ENCODE measurements at places on chromosomes 16 and 17.

GRCh38 chr17:82242698-82242976 is 13.8 kb downstream of the SLC16A3 start:
- no peak for DNase-seq

GRCh38 chr17:28328325-28328724 is 6.9 kb downstream of the IFT20 start:
- DNase-seq: no peak

- no peak for DNase-seq
These were observed 162.6 kb downstream of the TOX3 start for GRCh38 chr16:52384378-52384777.

DNA sequence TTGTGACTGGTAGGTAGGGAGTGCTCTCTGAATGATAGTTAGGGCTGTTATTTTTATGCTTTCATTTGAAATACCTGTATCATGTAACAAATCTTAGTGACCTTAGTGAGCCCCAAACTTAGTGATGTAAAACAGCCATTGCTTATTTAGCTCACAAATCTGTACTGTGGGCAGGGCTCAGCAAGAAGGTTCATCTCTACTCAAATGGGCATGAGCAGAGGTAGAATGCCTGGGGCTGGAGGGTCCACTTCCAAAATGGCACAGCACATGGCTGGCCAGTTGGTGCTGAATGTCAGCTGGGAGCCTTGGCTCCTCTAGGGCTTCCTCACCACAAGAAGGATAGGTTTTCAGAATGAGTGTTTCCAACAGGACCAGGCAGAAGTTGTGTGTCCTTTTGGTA is 49.3 kb upstream of the FOXF1 start:
- DNase-seq: no peak

DNA sequence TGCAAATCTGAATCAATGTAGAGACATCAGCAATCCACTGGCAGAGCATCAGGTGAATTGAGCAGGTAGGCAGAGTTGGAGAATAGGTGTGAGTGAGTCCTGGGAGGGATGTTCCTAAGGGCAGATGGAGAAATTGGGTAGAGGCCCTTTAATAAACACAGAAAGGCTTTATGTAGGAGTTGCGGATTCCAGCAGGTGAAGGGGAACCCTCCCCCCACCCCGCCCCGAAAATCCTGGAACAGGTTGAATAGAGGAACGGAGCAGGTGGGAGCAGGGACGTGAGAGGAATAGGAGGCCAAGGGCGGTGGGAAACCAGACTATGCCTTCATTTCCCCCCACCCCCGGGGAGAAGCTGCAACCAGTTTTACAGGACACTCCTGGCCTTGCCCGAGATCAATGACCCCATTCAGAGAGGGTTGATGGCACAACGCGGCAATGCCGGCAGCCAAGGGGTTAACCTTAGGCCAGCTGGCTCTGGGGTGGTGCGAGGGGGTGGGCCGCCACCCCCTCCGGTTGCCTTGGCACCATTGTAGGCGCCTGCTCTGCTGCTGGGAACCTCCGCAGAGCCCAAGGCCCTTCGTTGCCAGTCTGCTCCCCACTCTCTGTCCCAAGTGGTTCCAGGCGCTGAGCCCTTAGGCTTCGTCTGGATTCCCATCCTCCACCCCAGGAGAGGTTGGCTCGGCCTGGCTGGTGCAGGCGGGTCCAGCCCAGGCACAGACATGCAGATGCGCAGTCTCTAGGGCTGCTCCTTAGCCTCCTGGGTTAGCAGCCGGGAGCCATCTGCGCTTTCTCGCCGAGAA is 814 bp upstream of the RUNDC3A start:
- DNase-seq: no peak

DNA sequence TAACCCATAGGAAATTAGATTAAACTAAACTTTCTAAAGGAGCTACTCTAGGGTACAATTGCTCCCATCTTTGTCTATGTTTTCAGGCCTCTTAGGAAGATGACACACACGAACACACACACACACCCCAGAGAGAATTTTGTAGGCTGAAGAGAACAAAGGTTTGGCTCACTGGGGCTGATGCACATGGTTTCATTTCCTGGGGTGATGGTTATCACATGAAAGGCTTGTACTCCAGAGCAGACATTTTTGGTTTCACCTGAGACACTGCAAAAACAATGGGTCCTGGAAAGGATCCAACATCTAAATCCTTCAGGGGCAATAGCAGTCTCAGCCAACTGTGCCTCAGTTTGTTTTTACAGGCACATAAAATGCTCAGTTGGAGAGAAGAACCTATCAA is 62.8 kb downstream of the GRB7 start:
- DNase-seq: no peak

- DNase-seq: no peak
These were observed 18.8 kb downstream of the MYH10 start for GRCh38 chr17:8611619-8612298.

DNA sequence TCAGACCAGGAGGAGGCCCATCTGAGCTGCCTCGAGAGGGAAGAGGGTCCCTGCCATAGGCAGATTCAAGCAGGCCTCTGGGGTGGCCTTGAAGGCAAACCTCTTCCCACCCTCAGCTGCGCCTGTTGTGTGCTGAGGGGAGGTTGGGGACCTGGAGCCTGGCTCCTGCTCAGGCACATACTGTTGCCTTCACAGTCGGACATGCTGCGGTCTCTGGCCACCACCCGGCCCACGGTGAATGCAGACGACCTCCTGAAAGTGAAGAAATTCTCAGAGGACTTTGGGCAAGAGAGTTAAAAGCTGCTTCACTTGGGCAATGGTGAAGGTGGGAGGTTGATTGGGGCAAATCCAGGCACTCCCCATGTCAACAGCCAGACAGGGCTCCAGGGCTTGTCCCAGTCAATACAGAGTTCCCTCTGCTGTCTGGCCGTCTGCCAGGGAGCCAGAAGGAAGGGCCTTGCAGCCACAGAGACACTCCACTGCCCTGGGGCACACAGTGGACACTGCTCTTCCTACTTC is 6.3 kb downstream of the PDF start:
- DNase-seq: peak; percentile 40

- DNase-seq: no peak
These were observed 11.6 kb downstream of the LRRC3C start for GRCh38 chr17:39939106-39939505.

DNA sequence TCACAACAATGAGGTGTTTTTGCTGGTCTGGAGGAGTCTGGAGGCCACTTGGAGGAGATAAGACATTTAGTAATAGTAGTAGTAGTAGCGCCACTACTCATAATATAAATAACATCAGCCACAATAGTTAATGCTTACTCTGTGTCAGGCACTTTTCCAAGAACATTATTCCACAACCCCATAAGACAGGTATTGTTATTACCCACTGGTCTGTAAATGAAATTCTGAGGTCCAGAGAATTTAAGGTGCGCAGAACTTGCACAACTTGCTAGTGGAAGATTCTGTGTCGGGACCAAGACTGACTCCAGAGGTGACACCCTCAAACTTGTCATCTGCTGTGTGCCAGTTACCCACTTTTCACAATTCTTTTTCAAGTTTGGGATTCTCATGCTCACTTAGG is 106.5 kb downstream of the MRM1 start:
- DNase-seq: no peak

DNA sequence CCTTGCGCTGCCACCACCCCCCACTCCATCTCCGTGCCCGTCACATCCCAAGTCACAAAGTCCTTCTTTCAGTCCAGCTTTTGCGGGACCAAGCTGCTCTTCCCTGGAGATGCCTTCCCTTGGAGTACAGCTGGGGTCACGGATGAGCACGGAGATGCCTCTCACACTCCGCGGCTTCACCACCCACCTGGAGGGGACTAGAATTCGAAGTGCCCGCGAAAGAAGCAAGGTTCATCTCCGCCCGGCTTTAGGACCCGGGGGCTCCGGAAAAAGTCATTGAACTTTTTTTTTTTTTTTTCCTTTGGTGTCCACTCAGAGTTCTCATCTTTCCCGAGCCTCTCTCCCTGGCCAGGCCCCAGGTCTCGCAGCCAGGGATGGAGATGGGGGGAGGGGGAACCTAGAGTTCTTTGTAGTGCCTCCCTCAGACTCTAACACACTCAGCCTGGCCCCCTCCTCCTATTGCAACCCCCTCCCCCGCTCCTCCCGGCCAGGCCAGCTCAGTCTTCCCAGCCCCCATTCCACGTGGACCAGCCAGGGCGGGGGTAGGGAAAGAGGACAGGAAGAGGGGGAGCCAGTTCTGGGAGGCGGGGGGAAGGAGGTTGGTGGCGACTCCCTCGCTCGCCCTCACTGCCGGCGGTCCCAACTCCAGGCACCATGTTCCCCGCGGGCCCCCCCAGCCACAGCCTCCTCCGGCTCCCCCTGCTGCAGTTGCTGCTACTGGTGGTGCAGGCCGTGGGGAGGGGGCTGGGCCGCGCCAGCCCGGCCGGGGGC is at the start of gene FKBP10:
Gene FKBP10, plus strand, starts transcription at position 624 of the 771 bp plus-strand sequence. Its CDS starts 31 bp downstream, at position 655.
- DNase-seq: no peak

- DNase-seq: no peak
These were observed 58.0 kb upstream of the EFCAB3 start for GRCh38 chr17:62322313-62322712.

DNA sequence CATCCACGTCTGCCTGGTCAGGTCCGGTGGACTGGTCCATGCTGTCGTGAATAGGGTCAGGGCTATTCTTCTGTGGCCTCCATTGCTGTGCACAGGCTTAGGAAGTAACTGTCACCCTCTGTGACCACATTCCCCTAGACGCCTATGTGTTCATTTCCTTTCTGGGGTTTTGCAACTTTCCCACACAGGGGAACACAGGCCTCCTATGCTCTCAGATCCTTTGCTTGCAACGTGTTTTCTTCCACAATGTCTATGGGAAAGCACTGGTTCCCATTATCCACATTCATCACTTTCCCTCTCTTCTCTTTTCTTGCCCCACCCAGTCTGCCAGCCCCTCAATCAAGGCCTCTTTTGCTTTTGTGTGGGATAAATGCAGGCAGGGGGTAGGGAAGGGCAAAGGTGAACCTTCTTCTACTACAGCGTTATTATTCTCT is 43.2 kb upstream of the DNAJA2 start:
- peak; percentile 83 for DNase-seq

GRCh38 chr17:10151667-10152496 is 46.5 kb downstream of the GAS7 start:
- DNase-seq: peak; percentile 90

- DNase-seq: no peak
These were observed at the start of gene ACAP1 for GRCh38 chr17:7336240-7337175. Gene ACAP1 (plus strand): TSS chr17:7336529. CDS start chr17:7336735, 206 bp downstream.

- no peak for DNase-seq
These were observed 4.9 kb downstream of the MYO15B start for GRCh38 chr17:75592348-75593020.

- no peak for DNase-seq
These were observed 6.0 kb downstream of the SCN4A start for GRCh38 chr17:63966646-63967264.

- DNase-seq: no peak
These were observed 193.6 kb downstream of the CPPED1 start for GRCh38 chr16:12609937-12610699.

DNA sequence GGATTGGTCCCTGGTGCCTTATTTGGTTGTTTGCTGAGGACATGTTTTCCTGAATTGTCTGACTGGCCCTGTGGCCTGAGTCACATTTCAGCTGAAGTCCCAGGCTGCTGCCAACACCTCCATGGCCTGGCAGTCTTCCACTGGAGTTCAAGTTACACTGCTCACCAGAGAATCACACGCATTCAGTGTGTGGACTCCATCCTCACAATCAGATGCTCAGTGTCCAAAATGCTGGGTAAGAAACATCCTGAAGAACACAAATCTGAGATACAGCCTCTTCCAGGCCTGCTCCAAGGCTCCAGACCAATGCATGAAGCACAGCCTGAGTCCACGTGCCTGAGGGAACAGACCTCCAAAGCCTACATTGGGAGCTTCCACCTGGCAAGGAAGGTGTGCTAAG is 19.2 kb downstream of the CD300LB start:
- DNase-seq: no peak

- no peak for DNase-seq
These were observed 62.4 kb upstream of the AKTIP start for GRCh38 chr16:53565296-53565863.

DNA sequence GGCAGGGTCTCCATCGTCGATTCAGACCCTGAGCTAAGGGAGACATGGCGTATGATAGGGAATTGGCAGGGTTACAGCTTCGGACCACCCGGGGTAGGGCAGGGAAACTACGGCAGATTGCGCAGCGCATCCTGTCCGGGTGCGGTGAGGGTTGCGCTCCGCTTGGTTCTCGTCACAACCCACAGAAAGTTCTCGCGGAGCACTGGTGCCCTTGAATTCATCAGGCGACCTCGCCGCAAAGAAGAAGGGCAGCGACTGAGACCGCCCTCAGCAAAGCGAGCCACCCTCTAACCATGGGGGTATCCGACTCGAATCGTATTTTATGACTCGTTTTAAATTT is 1.2 kb downstream of the HS3ST3B1 start:
- DNase-seq: peak; percentile 68

DNA sequence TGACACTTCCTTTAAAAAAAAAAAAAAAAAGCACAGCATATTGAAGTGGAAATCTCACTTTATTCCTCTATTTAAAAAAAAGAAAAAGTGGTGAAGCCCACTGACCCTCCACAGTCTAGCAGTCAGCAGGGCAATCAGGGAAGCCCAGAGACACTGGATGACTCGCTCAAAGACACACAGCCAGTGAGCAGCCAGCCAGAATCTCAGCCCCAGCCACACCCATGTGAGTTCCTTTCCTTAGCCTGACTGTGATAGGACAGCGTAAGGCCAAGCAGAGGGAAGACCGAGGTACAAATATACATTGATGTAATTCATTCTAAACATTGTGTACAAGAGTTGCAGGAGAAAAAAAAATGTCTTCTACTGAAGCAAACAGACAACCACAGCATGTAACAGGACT is 22.5 kb downstream of the XPO6 start:
- peak; percentile 70 for DNase-seq

- DNase-seq: peak; percentile 49
These were observed 29.4 kb downstream of the C16orf87 start for GRCh38 chr16:46801428-46802049.

DNA sequence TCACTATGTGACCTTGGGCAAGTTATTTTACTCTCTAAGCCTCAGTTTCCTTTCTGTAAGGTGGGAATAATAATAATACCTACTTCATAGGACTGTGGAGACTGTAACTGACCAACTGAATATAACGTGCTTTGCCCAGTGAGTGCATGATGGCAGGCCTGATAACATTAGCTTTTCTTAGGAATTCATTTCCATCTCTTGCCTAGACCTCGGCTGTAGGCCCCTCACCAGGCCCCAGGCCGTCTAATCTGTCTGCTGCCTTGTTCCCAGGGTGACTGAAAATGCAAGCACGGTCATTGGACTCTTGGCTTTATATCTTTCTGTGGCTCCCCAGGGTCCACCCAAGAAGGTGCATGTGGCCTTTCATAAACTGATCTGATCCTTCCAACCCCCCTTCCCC is 6.7 kb upstream of the UBE2O start:
- no peak for DNase-seq

DNA sequence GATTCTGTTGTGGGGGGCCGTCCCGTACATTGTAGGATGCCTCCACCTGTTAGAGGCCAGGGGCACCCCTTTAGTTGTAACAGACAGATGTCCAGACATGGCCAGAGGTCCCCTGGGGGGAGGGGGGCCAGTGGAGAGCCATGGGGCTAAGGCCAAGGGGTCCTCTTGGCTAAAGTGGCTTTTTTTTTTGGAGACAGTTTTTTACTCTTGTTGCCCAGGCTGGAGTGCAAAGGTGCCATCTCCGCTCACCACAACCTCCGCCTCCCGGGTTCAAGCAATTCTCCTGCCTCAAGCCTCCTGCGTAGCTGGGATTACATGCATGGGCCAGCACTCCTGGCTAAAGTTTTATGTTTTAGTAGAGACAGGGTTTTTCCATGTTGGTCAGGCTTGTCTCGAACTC is 229.0 kb downstream of the CPPED1 start:
- DNase-seq: no peak

- DNase-seq: no peak
These were observed 11.7 kb downstream of the ABAT start for GRCh38 chr16:8686031-8686621.
